T follicular helper cell (primary cell): ENCODE measurements at places on chromosomes 13 and 19.
A peak's percentile ranks its signal among the peaks of the same experiment; 100 is the strongest.

DNA sequence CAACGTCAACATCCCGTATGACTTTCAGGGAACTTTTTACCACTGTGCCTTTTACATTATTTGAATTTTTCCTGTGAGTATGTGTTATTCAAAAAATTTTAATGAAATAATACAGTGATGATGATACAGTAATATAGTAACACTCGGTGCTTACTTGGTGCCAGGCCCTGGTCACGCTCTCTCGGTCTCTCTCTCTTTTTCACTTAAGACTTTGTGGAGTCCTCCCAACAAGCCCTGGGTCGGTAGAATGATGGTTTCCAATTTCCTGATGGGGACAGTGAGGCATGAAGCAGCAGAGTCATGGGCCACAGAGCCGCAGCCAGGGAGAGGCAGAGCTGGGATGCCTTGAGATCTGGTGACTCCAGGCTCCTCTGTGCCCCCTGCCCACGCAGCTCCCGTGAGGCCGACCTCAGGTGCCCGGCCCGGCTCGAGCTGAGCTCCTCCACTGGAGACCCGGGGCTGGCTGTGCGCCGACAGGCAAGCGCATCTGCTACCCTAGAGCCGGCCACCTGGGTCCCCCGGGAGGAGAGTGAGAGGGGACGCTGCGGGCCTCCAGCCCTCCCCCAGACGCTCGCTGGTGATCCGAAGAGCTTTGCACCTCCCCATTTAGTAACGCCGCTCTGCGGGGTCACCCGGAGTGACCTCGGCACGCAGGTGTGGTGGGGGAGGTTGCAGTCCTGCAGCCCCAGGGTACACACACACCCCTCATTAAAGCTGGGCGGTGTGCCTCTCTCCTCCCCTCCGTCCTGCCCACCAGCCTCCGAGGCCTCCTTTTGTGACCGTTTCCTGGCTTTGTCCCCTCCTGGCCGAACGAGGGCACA, 4.4 kb upstream of the SBK3 start:
- no peak for DNase-seq

DNA sequence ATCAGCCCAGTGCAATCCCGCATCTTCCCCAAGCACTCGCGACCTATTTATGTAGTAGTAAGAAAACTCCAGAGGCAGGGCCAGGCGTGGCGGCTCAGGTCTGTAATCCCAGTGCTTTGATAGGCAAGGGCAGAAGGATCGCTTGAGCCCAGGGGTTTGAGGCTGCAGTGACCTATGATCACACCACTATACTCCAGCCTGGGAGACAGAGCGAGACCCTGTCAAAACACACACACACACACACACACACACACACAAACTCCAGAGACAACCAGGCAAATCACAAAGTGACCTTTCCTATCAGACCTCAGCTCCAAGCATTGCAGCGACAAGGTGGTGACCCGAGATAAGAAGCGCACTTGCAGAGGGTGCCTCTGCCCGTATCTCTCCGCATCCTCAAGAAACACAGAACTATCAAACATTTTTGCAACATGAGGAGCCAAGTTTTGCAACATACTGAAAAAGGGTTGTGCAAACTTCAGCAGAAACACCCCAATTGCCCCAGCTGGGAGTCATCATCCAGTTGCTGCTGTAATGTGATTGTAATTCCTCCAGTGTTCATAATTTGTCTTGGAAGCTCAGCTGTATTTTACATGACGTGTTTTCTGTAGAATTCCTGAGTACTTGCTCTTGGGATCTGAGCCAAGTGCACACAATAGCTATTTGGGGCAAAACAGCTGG, 8.7 kb upstream of the KLF2 start:
- no peak for DNase-seq

- no peak for DNase-seq
Observed at GRCh38 chr13:111792956-111793355, 274.0 kb upstream of the SOX1 start.

DNA sequence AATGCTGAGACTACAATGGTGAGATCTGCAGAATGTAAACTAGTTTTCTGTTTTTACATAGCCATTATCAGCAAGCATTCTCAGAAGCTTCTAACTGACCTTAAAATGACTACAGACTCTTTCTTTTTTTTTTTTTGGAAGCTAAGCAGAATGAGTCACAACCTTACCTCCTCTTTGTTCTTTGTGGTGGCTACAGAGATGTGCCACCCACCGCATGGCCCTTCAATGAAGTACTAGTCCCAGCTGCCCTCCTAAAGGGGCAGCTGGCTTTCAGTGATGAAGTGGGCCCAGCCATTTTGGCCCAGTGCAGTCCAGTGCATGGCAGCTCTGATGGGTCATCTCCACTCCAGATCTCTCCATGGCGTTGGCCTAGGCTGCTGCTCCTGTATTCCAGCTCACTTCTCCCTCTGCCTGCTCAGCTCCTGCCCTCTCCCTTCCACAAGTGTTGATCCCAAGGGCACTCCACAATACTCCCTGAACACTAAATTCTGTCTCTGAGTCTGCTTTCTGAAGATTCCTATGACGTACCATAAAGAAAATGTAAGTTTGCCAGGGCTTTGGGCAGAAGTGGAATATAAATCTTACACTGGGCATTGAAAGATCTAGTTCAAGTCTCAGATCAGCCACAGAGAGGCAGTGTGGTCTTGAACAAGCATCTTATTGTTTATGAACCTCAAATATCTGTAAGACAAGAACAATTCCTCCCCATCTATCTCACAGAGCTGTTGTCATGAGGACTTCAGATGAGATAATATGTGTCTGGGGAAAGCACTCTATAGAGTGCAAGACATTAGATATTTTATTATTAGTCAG, 85.6 kb downstream of the RXFP2 start:
- no peak for DNase-seq

DNA sequence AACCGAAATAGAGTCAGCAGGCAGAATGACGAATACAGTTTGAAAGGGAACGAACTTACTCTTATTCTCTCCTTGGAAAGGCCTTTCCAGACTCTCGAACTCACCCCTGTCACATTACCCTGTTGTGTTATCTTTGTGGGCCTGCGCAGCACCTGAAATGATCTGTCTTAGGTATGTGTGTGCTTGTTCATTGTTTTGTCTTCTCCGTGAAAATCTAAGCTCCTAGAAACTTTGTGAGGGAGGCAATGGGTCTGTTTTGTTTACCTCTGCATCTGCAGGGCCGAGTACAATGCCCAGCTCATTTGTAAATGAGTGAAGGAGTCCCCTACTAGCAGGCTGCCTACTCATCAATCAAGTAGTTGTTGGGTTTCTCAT, 19.6 kb downstream of the HMGB1 start:
- no peak for DNase-seq

GRCh38 chr19:10424011-10424637, 3.8 kb downstream of the PDE4A start:
- DNase-seq: no peak

GRCh38 chr13:21020176-21020575, 41.2 kb downstream of the LATS2 start:
- no peak for DNase-seq

DNA sequence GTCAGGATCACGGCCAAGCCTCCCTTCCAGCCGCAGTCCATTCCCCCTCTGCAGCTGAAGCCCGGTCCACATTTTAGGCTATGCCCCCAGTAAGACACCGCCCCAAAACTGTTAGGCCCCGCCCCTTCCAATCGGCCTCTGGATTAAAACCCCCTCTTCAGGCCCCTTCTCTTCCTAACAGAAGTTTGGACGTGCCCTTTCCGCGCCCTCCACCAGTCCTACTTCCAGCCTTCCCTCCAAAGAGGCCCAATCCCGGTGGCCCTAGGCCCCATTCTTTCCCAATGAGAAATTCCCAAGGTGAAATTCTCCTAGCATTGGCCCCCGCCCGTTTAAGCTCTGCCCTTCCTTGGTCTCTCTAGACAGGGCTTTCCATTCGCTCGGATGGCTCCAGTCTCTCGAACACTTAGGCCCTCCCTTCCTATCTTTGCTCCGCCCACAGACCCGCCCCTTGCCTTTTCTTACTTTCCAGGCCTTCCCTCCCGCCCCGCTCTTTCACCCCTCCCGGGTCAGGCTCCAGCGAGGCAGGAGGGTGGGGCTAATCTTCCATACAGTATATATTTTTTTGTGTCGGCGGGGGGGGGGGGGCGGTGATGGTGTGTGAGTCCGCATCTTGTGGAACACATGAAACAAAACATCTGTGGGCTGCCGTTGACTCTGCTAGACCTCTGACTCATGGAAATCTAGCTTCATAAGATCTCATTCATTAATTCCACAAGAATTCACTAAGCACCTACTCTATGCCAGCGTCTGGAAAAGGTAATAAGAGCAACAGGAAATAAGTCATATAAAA, 13.6 kb downstream of the LTBP4 start:
- peak; percentile 78 for DNase-seq

GRCh38 chr13:22114630-22115311, 443.9 kb downstream of the FGF9 start:
- peak; percentile 8 for DNase-seq

GRCh38 chr13:106961651-106962050, 393.7 kb upstream of the ARGLU1 start:
- DNase-seq: no peak

GRCh38 chr19:29001597-29002245, 211.2 kb downstream of the UQCRFS1 start:
- no peak for DNase-seq

DNA sequence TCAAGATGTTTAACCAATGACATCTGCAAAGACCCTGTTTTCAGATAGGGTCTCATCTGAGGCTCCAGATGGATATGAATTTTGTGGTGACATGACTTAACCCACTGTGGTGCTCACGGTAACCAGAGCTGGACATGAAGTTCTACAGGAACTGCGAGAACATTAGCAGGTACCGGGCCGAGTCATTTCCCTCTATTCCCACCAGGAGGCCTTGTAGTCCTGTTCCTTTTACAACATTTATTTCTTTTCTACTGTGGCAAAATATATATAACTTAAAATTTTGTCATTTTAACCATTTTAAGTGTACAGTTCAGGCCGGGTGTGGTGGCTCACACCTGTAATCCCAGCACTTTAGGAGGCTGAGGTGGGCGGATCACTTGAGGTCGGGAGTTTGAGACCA, 7.6 kb upstream of the TSPAN16 start:
- no peak for DNase-seq

DNA sequence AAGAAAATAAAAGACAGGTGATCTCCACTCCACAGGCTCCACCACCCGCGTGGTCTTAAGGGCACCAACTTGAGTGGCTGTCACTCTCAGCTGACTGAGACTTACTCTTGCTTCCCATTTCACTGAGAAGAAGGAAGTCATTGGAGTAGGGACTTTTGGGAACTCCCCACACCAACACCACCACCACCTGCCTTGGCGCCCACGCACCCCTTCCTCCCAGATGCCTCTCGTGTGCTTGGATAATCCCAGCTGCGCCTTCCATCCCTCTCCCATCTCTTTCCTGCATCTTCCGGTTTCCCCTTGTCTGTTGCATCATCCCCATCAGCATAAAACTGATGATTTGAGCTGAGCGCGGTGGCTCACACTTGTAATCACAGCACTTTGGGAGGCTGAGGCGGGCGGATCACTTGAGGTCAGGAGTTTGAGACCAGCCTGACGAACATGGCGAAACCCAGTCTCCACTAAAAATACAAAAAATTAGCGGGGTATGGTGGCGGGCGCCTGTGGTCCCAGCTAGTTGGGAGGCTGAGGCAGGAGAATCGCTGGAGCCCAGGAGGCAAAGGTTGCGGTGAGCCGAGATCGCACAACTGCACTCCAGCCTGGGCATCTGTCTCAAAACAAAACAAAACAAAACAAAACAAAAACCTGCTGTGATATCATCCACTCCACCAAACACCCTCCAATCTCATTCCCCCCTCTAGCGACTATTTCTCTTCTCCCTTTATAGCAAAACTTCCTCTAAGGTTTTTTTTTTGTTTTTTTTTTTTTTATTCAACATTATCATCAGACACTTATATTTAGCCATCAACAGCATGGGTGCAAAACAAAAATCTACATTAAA, 25.5 kb downstream of the AP2S1 start:
- no peak for DNase-seq

DNA sequence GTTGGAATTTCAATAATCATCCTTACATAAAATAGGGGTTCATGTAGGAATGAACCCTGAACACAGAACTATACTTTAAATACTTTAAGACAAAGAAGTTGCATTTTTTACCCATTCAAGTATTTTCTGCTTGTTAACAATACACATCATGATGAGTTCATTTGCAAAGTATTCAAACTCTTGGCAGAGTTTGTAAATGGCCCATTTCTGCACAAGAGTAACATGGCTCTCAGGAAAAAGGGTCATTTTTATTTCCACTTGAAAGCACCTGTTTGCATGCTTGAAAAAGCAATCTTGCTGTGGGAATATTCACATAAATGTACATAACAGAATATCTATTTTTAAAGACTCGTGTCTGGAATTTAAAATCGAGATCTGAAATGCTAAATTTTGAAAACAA, 18.1 kb downstream of the ESD start:
- DNase-seq: no peak

DNA sequence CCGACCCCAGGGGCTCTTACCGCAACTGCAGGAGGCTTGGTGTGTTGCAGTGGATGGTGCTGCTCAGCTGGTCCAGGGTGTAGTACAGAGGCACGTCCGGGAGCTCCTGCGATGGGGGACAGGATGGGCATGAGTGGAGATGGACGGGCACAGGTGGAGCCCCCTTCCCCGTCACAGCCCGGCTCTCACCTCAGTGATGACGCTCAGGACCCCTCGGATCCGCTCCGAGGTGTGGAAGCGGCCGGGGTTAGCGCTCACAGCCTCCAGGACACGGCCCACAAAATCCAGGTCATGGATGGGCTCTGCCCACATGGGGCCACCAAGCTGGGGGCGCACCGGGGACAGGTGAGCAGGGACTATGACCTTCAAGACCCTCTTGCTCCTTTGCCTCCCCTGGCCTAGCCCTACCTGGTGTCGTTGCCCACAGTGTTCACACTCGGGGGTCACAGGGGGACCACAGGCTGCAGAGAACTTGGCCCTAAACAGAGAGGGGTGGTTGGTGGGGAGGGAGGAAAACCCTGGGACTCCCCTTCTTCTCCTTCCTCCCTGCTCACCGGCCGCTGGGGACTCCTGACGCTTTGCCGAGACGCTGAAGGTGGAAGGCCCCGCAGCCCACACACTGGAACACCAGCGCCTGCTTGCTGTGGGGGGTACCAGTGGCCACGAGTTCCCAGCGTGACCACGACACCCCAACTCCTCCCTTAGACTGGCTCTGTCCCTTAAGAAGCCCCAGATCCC, 6.9 kb upstream of the LYL1 start:
- no peak for DNase-seq

- no peak for DNase-seq
Observed at GRCh38 chr13:26095846-26096610, 44.2 kb upstream of the SHISA2 start.

DNA sequence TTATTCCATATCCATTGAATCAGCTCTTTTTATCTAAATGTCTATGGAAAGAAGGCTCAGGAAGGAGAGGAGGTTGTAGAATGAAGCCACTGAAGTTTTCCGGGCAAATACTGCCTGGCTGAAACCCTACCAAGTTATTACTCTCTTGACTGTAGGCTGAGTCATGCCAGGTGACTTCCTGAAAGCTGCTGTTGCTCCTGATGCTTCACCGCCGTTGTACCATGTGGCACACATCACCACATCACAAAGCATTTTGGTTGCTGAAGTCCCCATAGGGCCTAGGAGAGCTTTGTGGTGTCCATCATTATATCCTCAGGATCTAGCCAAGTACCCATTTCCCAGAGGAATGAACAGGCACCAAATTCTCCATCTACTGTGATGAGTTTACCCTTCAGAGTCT, 11.1 kb upstream of the TDRD12 start:
- no peak for DNase-seq

- no peak for DNase-seq
Observed at GRCh38 chr19:51083181-51083580, 494 bp upstream of the KLK14 start.

GRCh38 chr13:100645382-100645781, 29.2 kb downstream of the TMTC4 start:
- no peak for DNase-seq
